KBM-7 (cell line): ENCODE measurements at places on chromosomes 13 and 19.
A peak's percentile ranks its signal among the peaks of the same experiment; 100 is the strongest.

- peak; percentile 69 for DNase-seq
Measured at GRCh38 chr19:42401365-42402303, 11.5 kb upstream of the CNFN start.

DNA sequence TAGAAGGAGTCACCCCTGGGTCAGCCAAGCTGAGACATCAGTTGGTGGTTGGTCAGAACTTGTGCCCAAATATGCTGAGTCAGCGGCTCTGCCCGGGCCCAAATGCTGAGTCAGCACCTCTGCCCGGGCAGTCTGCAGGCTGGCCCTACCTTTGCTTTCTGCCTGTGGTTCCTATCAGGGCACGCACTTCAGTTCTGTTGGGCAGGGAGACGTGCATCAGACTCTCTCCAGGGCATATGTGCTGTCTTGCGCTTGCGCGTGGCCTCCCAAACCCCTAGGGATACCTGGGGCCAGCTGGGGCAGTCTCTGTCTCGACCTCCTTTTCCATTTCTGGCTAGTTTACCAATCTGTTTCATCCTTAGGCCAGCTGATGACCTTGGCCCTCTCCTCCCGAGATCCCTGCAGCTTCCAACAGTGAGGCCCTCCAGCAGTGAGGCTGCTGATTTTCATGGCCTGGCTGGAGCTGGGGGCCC, 24.4 kb upstream of the LDLR start:
- DNase-seq: no peak

DNA sequence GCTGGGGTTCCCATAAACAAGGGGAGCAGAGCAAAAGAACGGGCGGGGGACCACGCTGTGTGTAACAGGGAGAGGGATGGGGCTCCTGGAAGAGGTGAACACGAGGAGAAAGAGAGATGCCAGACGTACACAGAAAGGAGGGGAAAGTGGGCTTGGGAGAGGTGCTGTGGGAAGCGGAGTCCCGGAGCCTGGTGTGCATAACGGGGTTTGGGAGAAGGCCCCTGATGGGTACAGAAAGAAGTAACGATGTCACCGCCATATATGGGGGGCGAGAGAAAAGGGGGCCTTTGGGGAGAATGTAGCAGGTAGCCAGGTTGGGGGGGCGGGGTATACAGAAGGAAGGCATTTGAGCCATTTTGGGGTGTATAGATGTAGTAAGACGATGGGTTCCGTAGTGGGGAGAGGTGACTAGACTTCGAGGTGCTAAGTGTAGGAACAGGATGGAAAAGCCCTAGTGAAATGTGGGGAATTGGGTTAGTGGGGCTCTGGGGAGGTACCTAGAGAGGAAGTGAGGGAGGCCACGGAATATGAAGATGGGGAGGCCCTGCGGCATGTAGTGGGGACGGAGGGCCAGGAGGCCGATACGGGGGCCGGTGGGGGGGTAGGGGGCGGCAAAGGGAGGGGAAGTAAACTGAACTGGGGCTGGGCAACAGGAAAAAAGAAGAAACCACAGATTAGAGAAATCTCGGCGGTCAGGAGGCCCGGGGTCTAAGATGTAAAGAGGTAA, 787 bp downstream of the ZNF580 start:
- DNase-seq: no peak

DNA sequence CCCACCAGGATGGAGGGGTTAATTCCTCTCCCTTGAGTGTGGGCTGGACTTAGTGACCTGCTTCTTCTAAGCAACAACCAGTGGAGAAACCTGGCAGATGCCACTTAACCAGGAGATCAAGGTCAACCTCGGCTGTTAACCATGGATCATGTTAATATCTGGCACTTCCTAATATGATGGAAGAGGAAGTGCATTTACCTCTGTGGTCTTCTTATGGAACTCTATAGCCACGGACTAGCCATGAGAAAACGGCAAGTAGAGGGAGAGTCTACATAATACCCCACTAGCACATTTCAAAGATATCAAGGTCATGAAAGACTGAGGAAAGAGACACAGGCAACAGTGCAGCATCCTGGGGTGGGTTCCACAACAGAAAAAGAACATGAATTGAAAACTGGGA, 31.4 kb downstream of the MLLT1 start:
- no peak for DNase-seq

DNA sequence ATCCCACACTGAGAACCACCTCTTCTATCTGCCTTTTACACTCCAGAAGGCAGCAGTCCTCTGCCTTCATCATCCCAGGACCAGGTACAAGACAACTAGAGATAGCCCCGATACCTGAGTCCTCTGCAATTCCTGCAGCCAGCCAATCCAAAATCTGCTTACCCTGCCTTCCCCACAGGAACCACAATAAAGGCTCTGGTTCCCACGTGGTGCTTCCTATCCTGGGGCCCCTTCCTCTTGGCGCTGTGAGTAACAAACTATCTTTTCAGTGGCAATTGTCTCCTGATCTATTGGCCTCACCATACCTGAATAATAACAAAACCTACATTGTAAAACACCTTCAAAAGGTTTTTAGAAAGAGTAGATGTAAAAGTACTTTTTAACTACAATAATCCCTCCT, 63.1 kb downstream of the ZDHHC20 start:
- peak; percentile 13 for DNase-seq

DNA sequence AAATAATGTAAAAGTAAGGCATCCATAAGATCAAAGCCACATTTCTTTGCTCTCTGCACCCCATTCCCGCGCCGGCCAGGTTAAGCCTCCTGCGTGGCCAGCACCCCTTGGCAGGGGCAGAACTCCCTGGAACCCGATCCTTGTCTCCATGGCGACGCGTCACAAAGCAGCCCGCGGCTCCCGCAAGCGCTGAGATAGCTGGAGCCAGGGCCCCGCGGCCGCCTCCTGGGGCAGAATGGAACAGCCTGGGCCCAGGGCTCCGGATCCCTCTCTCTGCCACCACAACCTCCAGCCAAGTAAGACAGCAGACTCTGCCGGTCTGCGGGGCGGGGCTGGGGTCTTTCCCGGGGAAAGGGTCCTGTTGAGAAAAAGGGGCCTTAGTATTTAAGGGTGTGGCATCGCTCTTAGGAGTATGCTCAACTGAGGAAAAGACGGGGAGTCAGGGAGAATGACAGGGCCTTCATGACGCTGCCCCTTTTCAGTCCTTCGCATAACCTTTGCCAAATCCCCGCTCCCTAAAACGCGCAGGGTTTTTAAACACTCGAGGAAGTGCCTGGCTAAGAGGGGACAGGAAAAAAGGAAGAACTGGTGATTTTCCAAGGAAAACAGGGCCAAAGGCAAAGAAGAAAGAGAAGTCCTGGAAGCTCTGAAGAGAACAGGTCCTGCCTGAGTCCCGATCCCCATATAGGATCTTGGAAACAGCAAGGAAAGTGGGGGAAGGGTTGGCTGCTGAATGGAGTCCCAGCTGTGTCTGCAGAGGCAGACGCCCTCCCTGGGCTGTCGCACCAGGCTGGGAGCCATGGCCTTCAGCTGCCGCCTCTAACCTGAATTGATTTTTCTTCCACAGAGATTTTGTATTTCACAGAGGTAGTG, at the start of gene TEX26:
TSS of gene TEX26 (plus strand) at position 176 of the 873 bp plus-strand sequence. CDS start at position 236, 60 bp downstream.
- no peak for DNase-seq

DNA sequence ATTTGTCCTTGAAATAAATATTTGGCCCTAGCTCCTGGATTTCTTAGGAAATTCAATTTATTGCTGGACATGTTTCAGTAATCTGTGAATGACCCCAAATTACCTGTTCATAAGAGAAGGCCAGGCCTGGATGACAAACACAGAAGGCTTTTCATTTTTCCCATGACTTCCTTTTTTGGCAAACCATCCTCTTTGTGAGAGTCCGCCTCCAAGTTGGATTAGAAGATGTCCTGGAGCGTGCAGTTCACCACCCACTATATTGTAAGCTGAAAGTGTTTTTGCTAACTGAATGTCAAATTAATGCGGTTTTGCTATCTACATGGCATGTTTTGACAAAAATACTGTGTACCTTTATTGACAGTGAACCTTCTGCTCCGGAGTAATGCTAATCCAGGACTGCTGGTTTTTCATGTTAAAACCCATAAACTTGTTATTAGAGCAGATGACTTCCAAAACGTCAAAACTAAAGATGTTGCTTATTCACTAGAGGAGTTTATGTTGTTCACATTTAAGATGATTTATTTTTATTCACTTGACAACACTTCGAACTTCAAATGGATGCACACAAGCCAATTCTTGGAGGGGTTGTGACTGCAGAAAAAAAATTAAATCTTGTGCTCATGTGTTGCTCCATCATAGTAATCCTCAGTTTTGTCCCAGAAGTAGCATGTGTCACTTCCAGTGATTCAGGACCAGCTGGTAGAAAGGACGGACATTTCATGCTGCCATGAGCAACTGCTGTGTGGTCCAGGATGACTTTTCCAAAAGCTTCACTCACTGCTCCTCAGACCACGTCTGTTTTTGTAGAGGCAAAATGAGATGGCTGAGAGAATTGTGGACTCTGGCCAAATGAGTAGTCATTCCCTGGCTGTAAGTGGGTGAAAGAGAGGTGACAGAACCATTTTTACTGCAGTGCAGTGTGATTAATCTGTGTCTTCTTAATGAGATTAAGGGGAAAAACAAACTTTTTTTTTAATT, 71.0 kb downstream of the ITGBL1 start:
- no peak for DNase-seq

- DNase-seq: no peak
Measured at GRCh38 chr13:81493144-81493543, 1152.2 kb upstream of the SPRY2 start.

DNA sequence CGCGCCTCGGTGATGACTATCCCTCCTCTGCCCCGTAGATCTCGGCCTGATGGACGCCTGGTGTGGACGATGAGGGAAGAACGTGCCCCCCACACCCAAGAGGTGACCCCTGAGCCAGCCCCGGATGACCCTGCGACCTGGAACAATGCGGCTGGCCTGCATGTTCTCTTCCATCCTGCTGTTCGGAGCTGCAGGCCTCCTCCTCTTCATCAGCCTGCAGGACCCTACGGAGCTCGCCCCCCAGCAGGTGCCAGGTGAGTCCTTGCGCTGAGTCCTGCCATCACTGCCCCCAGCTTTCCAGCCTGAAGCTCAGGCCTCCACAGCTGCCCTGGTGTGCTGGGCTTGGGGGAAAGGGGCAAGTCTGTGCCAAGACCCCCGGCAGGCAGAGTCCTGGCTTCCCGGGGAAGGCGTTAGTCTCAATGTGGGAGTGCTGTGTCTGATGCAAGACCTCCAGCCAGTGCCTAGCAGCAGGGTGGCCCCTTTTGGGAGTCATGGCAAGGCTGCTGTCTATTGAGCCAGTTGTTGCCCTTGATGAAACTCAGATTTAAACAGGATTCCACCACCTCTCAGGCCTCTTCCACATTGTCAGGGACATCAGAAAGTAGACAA, 67.5 kb downstream of the CHST8 start:
- DNase-seq: no peak

DNA sequence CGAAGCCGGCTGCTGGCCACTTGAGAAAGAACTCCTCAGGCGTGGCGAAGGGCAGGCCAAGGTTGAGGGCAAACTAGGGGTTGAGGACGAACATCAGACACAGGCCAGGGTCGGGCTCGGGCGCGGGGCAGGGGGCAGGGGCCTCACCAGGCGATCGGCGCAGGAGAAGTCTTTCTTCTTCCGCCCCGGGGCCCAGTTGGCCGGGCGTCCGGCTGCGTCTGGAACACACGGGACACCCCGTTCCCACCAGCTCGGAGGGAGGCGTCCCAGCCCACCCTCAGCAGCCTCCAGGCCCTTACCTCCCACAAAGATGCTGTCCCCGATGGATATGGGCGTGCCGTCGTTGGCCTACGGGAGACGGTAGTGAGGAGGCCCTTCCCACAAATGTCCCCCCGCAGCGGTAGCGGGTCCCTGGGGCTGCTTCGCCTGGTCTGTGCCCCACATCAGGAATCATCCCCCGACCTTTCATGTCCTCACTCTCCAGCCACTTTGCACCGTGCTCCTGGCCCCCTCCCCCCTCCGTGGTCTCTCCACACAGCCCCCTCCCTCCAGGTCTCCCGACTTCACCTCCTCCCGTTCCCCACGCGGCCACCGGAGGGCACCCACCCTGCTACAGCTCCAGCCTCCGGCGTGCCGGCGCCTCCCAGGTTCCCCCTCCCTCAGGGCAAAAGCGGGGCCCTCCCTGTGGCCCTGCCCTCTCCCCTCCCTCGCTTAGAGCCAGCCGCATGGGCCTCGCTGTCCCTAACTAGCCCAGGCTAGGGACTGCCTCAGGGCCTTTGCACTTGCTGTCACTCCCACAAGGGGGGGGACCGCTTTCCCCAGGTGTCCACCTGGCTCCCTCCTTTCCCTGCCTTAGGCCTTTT, 4.8 kb downstream of the PNKP start:
- peak; percentile 37 for DNase-seq

- DNase-seq: no peak
Measured at GRCh38 chr13:66703597-66703996, 526.5 kb downstream of the PCDH9 start.

DNA sequence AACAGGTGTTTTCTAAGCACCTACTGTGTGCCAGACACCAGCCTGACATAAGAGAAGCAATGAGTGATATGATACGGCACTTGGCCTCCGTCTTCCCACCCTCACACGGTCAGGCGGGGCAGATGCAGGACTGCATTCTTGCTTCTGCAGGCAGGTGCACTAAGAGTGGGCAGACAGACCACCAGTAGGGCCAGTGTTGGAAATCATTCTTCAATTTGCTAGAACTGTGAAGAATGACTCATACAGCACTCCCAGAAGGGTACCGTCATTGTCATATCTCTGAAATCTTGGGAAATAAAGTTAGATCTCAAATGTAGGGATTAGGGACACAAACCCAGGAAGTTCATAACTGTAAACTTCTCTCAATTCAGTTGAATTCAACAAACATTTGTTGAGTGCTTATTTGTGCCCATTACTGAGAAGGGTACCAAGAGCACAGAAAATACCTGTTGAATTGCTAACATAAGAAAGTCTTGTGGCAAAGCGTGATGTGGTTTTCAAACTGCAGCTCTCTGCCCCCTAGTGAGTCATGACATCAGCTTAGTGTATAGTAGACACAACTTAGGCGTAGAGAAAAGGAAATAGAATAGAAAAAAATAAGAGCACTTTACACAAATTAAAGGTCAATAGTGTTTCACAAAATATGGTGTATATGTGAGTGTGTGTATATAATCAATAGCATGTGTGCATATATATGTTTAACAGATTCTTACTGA, 76.1 kb downstream of the TEX26 start:
- DNase-seq: no peak

GRCh38 chr19:39497996-39498797, 550 bp upstream of the DLL3 start:
- peak; percentile 56 for DNase-seq

GRCh38 chr13:100266026-100266425, 177.1 kb downstream of the PCCA start:
- DNase-seq: no peak
